ENCODE measurements at places on chromosomes 13 and 19.

DNA sequence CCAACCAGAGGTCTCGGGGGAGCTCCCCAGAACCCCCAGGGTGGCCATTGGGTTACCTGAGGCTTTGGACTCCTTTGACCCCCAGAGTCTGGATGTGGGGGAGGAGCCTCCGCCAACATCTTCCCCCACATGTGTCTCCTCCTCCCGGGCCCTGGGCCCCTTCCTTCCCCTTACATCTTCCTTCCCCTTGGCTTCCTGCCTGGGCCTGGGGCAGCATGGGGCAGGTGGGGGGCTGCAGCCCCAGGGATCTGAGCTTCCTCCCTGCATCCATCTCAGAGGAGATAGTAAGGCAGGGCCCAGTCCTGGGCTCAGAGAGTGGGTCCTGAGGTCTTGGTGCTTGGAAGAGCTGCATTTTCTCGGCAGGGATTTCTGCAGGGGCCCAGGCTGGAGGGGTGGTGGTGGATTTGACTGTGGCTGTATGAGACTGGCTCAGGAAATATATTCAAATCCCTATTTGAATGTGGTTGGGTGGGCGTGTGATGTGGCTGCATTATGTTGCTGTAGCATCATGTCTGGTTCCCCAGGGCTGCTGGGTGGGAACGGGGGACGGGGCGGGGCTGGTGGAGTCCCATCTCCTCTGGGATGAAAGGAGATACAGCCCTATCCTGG, 919 bp downstream of the VAV1 start:
- DNase-seq, result no peak

DNA sequence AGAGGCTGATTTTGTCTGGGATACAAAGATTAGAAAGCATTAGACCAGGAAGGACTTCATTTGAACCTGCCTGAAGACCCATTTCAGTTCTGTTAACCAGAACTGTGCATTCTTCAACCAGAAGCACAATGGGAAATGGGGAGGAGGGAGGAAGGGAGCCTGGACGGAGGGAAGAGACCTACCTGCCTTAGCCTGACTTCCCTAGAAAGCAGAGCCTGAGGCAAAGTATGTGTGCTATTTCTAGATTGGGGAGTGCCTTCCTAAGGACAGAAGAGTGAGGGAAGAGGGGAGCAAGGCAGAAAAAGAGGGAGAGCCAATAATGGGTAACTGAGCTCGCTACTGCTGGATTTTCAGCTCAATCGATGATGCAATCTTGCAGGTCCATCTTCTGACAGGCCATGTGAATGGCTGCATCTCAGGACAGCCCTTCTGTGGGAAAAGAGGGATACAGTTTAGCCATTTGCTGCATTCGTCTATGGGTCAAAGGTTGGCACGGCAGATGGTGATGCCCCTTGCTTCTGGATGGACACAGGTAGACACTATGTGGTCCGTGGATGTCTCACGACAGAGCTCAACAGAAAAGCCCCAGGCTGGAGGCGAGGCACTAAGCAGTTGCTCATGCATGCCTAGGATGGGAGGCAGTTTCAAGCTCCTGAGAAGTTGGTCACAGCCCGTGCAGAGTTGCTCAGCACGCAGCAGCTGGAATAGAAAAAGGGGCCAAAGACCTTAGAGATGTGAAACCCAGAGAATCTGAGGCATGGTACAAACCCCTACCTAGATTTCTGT, 78.8 kb upstream of the UBL3 start:
- DNase-seq, result no peak

- DNase-seq, result no peak
These were observed 356.6 kb downstream of the EFNB2 start for GRCh38 chr13:106178816-106179215.

DNA sequence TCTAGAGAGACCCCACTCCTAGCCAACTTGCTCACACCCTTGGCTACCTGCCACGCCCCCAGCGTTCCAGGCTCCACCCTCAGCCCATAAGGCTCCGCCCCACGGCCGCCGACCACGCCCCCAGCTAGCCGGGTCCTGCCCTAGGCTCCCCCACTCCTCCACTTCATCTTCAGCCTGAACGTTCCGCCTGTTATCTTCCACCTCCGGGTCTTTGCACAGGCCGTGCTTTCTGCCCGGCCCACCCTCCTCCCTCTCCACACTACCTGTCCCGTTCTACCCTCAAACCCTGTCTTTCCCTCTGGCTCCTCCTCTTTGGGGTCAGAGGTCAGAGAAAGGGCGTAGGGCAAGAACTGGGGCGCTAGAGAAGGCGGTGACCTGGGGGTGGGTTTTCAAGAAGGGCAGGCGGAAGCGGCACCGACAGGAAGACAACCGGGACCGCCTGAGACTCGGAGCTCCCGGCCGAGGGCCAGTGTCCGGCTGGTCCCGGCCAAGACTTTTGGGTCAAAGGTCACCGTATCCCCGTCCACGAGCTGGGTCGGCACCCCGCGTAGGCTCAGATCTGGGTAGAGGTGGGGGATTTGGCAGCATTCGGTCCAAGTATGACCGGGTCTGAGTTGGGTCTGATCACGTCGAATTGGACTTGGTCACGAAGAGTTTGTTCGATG, 2.2 kb downstream of the PDE4C start:
- no peak for DNase-seq

DNA sequence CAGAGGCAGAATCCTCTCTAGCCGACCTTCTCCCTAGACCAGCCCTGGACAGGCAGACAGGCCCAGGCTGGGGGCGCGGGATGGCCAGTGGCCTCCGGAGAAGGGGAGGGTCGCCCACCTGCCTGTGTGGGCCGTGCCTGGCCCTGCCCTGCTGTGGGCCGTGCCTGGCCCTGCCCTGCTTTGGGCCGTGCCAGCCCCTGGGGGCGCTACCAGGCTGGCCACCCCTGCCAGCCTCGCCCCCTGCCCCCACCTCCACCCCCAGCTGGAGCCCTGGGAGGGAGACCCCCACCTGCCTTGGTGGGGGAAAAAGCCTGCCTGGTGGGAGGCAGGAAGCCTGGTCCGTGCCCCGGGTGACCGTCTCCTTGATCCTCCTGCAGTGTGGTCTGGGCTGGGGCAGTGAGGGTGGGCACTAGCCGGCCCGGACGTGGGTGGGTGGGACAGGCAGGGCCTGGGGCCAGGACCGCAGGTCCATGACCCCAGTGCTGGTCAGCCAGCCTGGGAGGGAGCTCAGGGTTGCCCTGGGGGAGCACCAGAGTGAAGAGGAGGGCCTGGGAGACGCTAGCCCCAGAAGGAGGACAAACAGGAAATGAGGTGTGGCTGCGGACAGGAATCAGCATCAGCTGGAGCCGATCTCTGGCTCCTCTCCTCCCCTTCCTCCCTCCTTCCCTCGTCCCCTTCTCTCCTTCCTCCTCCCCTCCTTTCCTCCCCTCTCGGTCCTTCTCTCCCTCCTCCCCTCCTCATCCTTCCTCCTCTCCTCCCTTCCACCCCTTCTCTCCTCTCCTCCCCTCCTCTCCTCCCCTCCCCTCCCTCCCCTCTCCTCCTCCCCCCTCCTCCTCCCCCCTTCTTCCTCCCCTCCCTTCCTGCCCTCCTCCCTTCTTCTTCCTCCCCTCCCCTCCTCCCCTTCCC, 5.1 kb upstream of the MKNK2 start:
- no peak for DNase-seq

DNA sequence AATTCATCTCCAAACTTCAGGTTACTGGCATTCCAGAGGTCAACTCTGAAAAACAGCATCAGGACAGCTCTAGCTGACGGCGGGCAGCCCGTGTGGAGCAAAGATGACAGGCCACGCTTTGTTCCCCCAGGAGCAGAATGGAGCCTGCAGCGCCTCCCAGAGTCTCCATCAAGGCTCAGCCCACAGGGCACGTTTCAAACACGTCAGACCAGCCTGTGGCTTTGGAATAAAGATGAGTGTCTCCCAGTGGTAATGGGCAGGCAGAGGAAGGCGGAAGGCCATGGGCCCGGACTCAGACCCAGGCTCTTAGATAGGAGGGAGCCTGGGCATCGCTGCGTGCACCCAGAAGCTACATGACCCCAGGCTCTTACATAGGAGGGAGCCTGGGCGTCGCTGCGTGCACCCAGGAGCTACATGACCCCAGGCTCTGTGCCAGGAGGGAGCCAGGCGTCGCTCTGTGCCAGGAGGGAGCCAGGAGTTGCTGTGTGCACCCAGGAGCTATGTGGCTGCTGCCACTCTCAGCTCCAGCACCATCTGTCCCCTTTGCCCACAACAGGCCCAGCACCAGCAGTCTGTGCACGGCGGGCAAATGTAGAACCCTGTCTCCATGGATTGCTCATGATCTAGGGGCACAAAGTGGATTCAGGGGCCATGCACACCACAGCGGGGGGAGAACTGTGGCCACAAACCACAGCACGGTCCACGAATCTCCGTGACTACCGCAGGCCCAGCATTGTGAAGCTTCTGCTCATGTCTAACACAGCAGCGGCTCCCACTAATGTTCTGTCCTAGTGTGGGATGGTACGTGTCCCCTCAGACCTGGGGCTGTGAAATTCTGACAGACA, 47.8 kb upstream of the C13orf46 start:
- DNase-seq, result no peak

DNA sequence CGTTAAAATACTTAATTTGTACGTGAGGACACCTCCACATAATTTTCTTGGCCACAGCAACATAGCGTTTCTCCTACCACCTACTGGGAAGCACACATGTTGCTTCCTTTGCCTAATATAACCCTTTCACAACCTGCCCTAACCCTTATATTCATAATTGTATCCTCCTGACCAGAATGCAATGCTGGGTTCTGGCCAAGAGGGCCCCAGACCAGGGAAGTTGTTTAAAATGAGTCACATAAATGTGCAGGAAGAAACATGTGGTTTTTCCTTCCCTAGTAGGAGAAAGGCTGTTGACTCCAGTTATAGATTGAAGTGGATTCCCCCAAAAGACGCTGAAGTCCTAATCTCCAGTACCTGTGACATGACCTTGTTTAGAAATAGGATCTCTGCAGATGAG, 187.3 kb downstream of the NUFIP1 start:
- no peak for DNase-seq

- no peak for DNase-seq
These were observed 5.1 kb downstream of the PEX11G start for GRCh38 chr19:7483720-7484201.

GRCh38 chr13:110475550-110476219, 85.8 kb downstream of the RAB20 start:
- DNase-seq, result no peak

DNA sequence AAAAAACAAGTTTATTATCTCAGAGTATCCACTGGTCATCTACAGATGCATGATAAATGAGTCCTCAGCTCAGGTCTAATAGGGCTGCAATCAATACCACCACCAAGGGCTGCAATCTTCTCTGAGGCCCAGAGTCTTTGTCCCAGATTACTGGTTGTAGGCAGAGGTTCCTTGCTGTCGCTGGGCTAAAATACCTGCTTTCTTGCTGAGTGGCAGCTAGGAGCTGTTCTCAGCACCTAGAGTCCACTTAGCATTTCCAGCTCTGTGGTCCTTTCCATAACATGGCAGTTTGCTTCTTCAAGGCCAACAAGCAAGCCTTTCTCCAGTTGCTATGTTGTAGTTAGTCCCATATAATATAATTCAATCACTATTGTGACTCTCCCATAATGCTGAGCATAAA, 351.3 kb downstream of the SLITRK1 start:
- no peak for DNase-seq

DNA sequence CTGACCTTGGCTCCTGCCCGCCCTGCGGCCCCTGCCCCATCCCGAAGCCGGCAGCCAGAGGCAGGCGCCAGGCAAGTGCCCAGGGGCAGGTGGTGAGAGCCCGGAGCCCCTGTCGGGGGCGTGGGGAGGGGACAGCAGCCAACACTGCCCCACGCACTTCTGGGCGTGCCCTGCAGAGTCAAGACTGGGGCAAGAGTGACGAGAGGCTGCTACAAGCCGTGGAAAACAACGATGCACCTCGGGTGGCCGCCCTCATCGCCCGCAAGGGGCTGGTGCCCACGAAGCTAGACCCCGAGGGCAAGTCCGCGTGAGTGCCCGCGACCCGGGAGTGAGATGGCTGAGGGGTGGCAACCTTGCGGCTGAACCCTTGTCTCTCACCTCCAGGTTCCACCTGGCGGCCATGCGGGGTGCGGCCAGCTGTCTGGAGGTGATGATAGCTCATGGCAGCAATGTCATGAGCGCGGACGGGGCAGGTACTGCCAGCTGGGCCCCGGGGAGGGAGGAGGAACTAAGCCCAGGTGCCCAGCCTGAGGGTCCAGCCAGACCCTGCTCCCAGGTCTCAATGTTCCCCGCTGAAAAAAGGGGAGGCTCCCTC, 17.3 kb downstream of the ANKRD24 start:
- DNase-seq, result no peak

- no peak for DNase-seq
These were observed 24.8 kb downstream of the RANBP3 start for GRCh38 chr19:5953030-5953589.

GRCh38 chr19:31560086-31561060, 211.1 kb upstream of the TSHZ3 start:
- no peak for DNase-seq

DNA sequence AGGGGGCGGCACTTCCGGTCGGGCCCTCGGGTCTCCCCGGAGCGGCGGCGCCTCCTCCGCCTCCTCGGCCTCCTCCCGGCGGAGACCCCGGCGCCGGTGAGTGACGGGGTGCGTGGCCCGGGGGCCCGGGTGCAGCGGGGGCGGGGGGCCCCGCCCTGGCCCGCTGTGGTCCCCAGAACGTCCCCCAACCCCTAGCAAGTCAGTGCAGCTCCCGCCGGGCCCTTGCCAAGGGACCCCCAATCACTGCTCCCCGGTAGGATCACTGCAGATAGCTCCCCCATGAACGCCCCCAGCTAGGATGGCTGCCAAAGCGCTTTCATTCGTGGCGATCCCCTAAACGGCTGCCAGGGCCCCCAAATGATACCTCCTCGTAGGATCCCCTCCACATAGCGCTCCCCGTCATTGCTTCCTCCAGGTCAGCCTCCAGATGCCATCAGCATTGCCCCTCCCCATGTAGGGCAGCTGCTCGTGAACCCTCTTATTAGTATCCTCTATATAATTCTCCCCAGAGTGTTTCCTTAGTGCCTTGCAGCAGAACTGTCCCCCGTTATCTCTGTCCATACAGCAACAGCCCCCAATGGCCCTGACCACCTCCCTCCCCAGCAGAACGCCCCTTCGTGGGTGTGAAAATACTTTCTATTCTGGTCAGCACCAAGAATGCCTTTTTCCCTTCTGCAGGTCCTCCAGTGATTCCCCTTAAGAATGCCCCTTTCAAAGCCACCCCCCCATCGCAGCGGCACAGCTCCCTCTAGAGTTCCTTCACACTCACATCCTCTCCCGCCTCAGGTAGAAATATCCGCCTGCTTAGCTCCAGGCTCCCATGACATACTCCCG, at the start of gene ZNF865:
ZNF865 (plus strand) TSS at position 11 of the 834 bp plus-strand sequence. CDS start 7,972 bp downstream, outside the sequence.
- peak; percentile 18 for DNase-seq

GRCh38 chr13:95083758-95084157, 217.5 kb downstream of the ABCC4 start:
- no peak for DNase-seq
